ENCODE measurements at places on chromosomes 7 and 10.
A peak's percentile ranks its signal among the peaks of the same experiment; 100 is the strongest.

GRCh38 chr7:122006687-122007086 is 133.7 kb downstream of the PTPRZ1 start:
- no peak for DNase-seq

DNA sequence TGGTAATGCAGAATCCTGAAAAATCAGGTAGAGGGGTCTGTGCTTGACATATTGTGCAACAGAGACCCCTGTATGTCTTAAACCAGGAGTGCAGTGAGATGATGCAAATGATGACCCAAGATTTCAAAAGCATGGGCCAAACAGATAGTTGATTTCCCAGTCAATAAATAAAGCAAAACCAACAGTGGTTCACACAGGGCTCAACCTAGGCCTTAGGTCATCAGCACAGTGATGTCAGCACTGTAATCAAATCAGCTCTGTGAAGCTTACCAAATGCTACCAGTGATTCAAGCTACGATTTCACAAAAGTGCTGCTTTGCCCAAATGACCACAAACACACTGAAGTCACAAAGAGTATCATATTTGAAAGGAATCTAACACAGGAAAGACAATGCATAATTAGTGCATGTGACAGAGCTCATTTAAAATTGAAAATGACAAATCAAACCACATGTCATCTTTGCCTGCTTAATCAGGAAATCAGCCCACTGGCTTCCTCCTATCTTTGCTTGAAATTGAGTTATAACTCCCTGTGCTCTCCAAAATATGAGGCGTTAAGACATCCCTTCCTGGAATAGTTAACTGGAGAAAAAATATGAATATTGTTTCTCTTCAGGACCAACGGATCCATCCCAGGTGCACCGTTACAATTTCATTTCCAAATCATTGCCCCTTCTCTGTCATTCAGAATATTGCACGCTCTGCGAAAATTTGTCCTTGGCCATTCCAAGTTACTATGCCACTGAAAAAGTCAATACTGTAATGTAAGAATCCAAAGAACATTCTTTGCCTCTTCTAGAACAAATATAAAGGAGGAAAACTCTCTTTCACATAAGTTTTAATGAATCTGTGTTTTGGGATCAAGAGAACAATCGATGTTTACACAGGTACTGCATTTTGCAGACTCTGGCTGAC is 41.9 kb upstream of the ASL start:
- no peak for DNase-seq

- no peak for DNase-seq
Measured at GRCh38 chr7:129163875-129164544, 19.5 kb downstream of the TSPAN33 start.

- no peak for DNase-seq
Measured at GRCh38 chr10:631266-631665, 58.2 kb downstream of the DIP2C start.

GRCh38 chr7:158358926-158359645 is 228.5 kb downstream of the PTPRN2 start:
- DNase-seq = no peak

- no peak for DNase-seq
Measured at GRCh38 chr10:44756216-44756615, 154.9 kb upstream of the TMEM72 start.

GRCh38 chr7:16315280-16315679 is 106.1 kb downstream of the CRPPA start:
- no peak for DNase-seq

DNA sequence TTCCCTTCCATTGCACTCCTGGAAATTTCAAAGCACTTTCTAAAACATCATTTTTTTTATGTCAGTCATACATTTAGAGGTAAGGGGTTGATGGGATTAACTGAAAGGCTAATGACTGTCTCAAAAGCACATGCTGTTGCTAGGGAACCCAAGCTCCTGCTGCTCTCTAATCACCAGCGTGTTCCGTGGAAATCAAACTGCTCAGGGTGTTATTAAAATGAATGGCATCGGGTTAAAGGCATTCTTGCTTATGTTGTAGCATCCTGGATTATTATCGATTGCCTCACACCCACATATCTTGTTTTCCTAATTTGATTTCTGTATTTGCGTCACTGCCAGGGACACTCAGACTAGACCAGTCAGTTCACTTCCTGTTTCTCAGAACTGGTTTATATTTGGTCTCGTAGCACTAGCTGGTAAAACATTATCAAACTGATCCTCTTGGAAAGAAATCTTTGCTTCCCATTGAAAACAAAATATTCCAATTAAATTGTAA is 216.5 kb upstream of the MKLN1 start:
- no peak for DNase-seq

- peak; percentile 40 for DNase-seq
Measured at GRCh38 chr10:110395350-110396283, 90.9 kb upstream of the SMNDC1 start.

DNA sequence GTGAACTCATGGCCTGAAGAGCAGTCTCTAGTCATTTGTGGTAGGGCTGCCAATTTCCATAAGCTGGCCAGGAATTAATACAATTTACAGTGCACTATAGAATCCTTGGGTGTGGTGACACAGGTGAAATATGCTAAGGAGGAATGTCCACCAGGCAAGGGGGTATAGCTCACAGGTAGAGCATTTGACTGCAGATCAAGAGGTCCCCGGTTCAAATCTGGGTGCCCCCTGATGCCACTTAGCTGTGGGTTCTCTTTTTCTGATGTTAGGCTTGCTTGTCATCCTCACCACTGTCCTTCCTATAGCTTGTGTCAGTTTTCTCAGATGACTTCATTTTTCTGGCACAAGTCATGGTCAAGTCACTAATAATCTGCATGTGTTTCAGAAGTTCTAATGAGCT is 108.7 kb downstream of the ZNF467 start:
- no peak for DNase-seq

DNA sequence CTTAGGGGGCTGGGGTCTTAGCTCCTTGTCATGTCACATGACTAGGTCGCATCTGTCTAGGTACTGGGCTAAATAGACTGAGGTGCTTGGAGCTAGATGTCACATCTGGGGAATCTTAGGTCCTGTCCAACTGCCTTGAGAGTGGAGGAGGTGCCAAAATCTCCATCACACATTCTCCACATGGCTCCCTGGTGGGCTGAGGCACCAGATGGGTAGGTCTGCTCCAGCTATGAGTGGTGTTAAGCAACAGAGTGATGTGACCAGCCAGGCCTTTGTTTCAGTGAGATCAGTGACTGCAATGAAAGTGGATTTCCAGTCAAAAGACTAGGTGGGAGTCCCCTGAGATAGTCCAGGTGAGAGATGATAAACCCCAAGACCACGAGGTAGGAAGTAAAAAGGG is 251.8 kb downstream of the BMPER start:
- no peak for DNase-seq

- DNase-seq = no peak
Measured at GRCh38 chr7:2476298-2476697, at the start of gene GRIFIN. Gene GRIFIN, minus strand, starts transcription at chr7:2476398. Its CDS starts 15 bp downstream, at chr7:2476383.

- no peak for DNase-seq
Measured at GRCh38 chr7:96118449-96119001, 203.4 kb downstream of the SLC25A13 start.

- no peak for DNase-seq
Measured at GRCh38 chr10:31694126-31694685, 234.4 kb downstream of the ARHGAP12 start.

DNA sequence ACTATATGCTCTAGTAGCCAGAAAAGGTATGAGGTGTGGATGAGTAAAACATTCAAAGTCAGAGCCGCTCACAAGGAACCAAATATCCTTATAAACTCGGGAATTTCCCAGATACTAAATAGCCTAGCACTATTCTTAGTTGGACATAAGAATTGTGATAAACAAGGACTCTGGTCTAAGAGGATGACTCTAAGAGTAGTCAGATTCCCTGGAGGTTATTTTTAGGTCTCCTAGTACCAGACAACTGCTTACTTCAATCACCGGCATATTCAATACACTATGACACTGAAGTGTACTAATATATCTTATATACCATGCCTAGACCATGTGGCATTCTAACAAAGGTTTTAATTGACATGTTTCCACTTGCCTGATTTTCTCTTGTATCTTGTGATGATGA is 56.5 kb downstream of the LMBR1 start:
- DNase-seq = no peak

- DNase-seq = no peak
Measured at GRCh38 chr7:101386558-101387231, 24.0 kb downstream of the COL26A1 start.

GRCh38 chr10:110959379-110960332 is 40.3 kb downstream of the SHOC2 start:
- DNase-seq = no peak

- DNase-seq = no peak
Measured at GRCh38 chr10:49597426-49598163, 12.5 kb upstream of the SLC18A3 start.

- DNase-seq = no peak
Measured at GRCh38 chr7:140646931-140647647, 6.5 kb upstream of the DENND2A start.

DNA sequence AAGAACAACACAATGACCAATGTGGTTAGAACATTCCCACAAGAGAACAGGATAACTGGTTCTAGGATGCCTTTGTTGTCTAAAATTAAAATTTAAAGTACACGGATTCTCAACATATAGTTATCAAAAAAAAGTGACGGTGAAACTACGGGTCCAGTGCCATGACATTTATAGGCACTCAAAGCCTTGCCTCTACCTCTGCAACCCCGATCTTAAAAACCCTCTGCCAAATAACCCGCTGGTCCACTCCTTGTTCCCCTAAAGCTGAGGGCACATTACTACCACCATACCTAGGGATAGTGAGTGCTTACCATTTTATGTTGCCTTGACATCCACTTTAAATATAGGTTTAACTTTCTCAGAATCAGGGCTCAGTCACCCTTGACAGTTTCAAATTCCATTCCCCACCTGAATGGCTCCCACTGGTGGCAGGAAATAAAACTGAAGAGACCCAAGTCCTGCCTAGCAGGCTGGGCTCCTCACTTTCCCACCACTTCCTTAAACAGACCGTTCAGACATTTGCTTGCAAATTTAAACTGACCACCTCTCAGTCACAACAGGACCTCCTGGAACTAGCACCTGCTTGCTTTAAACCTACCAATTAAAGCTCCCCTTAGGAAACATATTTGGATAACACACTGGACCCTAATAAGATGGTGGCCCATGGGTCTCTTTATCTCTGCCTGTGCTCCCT is 169.9 kb upstream of the ASAH2 start:
- DNase-seq = no peak

GRCh38 chr10:88989824-88990383 is 694 bp upstream of the FAS start:
- no peak for DNase-seq

Data from stimulated activated CD4-positive, alpha-beta T cell treated with anti-CD3 and anti-CD28 coated beads, Interleukin-4, amount 100 ng/mL, for 48 hours (primary cell).